Cerebellar nuclear complex (tissue), 1 donor: ENCODE measurements at places on chromosomes 12 and 14.

DNA sequence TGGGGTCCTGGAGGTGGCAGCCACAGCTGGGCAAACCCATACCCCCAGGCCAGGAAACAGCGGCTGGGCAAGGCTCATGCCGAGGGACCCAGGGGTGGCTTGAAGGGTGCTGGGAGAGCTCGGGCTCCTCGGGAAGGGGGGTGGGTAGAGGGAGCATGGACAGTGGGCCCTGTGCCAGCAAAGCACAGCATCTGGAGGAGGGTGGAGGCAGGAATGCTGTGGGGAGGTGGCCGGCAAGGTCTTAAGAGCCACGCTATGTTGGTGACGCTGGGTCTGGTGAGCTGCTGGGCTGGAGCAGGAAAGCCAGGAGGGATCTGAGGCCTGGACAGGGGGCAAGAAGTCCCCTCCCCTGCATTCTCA is 48.2 kb upstream of the DLK1 start:
- DNase-seq, result no peak

- no peak for DNase-seq
Measured at GRCh38 chr14:76643887-76644286, 117.4 kb upstream of the VASH1 start.

- DNase-seq, result no peak
Measured at GRCh38 chr12:76006028-76006925, 25.3 kb downstream of the PHLDA1 start.

- DNase-seq, result no peak
Measured at GRCh38 chr12:115404761-115405470, 720.9 kb upstream of the TBX3 start.

- no peak for DNase-seq
Measured at GRCh38 chr14:44564908-44565307, 57.8 kb upstream of the FSCB start.

DNA sequence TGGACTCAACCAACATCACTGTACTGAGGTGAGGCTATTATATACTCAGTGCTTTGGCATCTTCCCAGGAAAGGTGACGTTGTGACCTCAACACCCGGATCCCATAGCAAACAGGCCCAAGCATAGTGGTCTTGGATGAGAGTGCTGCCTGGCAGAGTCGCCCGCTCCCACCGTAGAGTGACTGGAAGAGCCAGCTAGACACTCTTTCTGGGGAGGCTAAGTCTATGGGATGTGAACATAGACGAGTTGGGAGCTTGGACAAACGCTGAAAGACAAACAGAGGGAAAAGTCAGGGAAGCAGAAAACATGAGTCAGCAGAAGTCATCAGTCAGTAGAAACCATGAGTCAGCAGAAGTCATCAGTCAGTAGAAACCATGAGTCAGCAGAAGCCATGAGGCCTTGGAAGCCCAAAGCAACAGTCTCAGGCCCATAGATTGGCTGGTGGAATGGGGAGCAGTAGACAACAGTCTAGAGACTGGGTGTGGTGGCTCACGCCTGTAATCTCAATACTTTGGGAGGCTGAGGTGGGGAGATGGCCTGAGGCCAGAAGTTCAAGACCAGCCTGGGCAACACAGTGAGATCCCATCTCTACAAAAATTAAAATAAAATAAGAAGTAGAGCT is 66.4 kb upstream of the MAP1LC3B2 start:
- DNase-seq, result no peak

DNA sequence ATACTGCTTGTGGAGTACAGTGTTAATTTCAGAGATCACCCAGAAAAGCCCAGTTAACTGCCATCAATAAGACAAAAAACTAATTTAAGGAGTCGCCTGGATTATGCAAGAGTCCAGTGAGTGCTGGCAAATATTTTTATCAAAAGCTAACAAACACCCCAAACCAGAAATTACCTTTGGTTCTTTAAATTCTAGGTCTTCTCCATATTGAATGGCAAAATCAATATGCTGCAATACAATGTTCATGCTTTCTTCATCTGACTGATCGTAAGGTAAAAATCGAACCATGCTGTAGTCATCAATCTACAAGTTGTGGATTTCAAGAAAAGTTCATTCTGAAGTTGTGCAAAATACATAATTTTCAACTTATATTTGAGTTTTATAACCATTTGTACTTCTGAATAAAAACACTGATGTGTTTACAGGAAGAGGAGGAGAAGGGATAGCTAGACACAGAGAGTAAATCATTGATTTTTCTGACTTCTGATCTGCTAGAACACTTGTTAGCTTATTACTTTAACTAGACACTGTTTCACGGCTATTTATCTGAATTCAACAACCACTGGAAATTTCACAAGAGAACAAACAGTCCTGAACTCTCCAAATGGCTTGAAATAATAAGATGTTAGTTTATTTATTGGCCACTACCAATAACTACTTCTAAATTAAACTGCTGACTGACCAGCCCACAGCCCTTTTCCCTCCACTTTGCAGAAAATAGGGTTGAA is 3.6 kb upstream of the ARPC3 start:
- no peak for DNase-seq

DNA sequence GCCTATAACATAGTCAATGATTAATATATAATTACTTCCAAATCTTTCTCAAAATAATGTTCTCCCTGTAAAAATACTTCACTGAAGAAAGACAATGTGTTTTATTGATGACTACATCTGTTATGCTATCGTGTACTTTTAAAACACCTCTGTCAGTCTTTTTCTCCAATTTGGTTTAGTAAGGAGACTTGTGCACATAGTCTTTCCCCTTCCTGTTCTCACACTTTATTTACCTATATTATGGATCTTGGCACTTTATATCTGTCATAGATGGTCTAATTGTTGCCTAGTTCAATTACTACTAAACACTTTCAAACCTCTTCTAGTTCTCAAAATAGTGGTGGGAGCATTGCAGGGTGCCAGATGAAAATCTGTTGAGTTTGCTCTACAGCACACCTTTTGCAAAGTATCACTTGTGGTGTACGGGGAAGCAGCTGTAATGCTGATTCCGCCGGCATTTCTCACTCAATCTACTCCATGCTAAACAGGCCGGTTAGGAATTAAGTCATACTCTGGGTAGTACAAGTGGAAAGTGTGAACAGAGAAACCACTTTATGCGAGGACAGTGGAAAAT is 1.1 kb upstream of the INSM2 start:
- DNase-seq, result no peak

DNA sequence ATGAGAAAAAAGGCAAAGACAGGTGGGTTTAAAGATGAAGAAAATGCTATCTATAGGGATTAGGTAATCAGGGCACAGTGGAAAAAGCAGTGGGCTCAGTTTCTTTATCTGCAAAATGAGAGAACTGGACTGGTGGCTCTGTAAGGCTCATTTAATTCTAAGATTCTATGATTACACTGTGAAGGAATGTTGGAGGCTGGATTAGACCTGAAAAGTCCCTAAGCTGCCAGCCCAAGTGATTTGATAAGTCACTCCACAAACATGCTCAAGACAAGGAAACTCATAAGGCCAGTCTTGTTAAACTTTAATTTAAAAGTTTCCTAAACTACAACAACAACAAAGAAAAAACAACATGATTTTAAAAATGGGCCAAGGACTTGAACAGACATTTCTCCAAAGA is 75.1 kb downstream of the DCAF5 start:
- no peak for DNase-seq

DNA sequence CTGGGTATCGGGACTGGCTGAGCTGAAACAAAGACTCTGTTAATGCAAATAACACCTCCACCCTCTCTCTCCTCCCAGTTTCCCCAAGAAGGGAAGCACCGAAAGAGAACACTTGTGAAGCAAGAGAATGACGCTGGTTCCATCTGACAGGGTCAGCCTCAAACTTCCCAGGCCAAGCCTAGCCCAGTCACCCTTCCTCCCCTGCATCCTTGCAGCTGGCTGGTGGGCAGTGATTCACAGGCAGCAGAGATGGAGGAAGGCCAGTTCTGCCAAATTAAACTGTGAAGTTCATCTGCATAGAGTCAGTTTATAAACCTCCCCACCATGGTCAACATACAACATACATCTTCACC is 2.8 kb downstream of the LRRC74A start:
- no peak for DNase-seq

DNA sequence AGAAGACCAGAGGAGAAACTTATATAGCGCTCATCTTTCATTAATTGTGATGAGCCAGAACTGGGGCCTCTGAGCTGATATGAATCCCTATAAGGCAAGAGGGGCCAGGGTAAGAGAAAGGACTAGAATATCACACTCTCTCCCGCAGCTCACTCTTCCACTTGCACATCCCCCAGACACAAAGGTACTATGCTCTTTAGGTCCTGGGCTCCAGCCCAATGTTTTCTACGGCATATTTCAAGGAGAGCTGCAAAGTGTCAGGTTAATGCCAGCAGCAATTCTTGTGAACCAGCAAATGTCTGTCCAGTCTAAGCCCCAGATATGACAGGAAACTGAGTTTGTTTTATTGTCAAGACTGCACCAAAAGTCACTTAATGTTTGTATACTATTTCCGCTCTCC is 29.4 kb downstream of the PPP2R5E start:
- no peak for DNase-seq

- no peak for DNase-seq
Measured at GRCh38 chr12:50720501-50720900, 43.4 kb upstream of the ATF1 start.

DNA sequence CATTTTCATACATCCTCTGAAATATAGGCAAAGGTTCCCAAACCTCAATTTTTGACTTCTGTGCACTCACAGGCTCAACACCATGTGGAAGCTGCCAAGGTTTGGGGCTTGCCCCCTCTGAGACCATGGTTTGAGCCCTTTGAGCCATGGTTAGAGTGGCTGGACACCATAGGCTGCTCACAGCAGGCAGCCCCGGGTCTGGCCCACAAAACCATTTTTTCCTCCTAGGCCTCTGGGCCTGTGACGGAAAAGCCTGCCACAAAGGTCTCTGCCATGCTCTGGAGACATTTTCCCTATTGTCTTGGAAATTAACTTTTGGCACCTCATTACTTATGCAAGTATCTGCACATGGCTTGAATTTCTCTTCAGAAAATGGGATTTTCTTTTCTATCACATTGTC is 1113.2 kb upstream of the ATXN7L3B start:
- DNase-seq, result no peak

GRCh38 chr12:113459981-113460380 is 11.7 kb downstream of the LHX5 start:
- no peak for DNase-seq

GRCh38 chr12:121751034-121751433 is 38.5 kb downstream of the TMEM120B start:
- DNase-seq, result no peak

DNA sequence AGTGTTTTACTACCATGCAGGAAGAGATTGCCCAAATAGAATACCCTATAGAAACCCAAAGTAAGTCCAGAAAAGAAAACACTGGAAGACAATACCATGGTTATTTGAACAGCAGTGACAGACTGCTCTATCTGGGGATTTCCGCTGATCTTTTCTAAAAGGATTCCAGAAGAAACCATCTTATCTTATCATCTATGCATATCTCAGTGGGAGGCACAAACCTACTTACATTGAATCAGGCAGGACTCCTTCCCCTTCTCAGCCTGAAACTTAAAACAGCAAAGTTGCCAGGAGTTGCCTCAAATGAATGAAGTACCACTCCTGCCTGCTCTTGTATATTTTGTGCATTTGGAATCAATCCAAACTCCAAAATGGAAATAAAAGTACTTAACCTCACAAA is 56.7 kb upstream of the NR2C1 start:
- no peak for DNase-seq

DNA sequence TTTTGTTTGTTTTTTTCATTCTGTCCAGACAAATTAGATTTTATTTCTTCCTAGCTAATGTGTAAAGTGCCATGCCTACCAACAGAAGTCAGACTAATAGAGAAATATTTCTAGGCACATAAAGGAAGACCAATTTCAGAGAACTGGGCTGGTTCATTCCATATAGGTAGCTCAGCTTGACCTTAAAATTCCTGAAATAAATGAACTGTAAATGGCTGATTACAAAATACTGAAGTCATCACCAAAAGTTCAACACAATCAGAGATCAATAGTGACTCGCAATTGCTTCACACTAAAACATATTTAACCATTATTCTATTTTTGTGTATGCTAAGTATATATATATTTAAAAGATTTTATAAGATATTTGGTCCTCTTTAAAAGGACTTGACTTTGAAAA is 34.2 kb downstream of the PTPRB start:
- no peak for DNase-seq

DNA sequence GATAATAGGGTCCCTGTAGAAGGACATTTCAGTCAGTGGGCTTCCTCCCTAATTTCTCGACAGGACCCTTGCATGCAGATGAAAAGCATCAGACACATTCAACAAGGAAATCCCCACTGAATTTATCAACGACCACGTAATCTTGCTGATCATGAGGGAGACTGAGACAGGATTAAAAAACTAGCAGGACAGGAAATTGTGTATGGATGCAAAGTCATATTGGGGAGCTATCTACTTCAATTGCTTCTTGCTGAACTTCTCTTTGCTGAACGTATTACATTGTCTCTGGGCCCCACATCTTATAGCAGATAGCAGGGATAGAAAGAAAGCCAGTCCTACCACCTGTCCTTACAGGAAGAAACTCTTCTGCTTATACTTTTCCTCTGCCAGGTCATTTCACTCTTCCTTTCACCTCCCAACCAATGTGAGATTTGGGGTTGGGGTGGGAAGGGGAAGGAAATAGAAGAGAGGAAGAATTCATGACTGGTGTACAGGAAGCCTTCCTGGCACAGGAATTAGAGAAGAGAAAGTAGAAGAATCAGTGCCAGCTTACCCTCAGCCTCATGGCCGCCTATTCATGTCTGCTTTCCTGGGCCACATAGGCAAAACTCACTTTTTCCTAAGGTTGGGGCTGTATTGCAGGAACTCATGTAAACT is 333.3 kb downstream of the ZFP36L1 start:
- no peak for DNase-seq

DNA sequence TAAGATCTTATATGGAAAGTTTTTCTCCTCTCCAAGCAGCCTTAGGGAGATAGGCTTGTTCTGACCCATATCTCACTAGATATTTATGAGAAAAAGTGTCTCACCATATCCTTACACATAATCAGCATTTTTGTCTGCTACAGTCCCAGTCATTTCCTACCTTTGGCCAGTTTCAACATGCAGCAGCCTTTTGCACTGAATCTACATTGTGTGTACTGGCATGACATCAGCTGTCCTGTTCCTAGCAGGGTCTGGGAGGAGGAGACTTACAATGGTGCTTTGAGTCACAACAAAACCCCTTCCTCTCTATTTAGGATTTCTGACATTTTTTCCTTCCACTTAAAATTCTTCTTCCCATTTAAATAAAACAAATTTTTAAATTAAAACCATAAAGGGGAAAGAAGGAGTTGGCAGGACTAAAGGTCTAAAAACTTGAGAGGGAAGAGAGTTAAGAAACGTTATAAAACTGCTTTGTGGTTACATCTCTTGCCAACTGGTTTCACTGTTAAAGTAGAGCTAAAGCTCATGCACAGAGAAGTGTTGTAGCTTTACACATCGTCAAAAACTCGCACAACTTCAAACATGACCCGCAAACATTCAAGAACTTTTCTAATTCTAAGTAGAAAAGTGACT is 53.3 kb upstream of the CERS5 start:
- DNase-seq, result no peak

DNA sequence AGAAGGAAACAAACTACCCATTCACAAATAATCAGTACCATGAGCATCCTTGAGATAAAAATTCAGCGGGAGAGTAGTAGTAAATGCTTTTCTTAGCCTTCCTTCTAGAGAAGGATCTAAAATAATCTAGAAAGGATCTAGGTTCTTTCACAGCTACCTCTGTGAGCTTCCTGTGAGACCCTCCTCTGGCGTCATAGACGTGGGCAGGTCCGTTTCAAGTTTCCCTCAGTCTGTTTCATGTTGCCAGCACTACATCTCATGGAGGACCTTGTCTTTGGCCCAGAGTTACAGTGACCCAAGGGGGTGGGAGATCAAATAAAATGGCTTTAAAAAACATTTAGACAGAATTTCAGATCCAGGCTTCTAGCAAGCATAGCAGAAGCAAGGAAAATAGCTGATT is 13.6 kb downstream of the DAAM1 start:
- DNase-seq, result no peak
